ENCODE measurements at places on chromosomes 1 and 21.
A peak's percentile ranks its signal among the peaks of the same experiment; 100 is the strongest.

DNA sequence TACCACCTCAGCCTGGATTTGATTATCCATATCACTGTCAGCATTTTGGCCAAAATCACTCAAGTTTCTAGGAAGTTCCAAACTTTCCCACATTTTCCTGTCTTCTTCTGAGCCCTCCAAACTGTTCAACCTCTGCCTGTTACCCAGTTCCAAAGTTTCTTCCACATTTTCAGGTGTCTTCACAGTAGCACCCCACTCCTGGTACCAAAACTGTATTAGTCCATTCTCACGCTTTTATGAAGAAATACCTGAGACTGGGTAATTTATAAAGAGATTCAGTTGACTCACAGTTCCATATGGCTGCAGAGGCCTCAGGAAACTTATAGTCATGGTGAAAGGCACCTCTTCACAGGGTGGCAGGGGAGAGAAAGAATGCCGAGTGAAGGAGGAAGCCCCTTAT lies 39.4 kb downstream of the STXBP3 start:
- no peak overlapping the region for H3K4me3 ChIP-seq
- H3K27me3 ChIP-seq, result no peaks in the 10 kb centered on the region
- no peak for DNase-seq
- H3K36me3 ChIP-seq, result peaks cover 58% of the 10 kb centered on the region
- H3K4me1 ChIP-seq, result no peaks in the 10 kb centered on the region

DNA sequence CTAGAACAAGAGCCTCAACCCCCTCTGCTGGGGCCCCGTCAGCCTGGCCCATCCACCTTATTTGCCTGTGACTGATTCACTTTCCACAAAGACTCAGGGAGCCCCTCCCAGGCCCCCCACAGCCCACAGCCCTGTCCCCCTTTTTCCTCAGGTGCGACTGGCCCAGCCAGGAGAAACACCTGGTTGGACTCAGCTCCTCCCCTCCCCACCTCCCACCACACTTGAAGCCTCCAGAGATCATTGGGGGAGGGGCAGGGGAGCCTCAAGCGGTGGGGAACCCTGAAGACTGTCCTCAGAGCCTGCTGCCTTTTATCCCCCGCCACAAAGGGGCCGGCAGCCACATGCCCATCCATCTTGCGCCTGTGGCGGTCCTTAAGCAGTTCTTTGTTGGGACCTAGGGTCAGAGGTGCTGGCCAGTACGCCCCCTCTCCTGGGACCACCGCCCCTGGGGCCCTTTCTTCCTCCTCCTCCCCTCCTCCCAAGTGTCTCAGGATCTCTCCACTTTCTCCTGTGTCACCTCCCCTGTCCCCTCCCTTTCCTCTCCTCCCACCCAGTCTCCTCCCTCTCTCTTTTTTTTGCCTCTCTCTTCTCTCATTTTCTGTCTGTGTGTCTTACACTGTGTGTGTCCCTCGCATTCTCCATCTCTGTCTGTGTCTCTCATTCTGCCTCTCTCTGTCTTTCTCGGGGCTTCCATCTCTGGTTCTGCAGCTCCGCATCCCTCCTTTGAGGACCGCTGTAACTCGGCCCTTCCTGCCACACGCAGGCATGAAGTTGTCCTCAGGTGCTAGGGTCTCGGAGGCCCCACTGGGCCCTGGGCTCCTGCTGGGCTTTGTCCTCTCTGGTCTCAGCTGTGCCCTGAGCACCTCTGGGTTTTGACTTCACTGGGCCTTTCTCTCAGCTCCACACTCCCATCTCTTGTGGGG lies 12.2 kb downstream of the CRABP2 start:
- no peaks in the 10 kb centered on the region for H3K27me3 ChIP-seq
- no peak overlapping the region for H3K4me3 ChIP-seq
- peak; percentile 82 for DNase-seq
- peaks cover 44% of the 10 kb centered on the region for H3K4me1 ChIP-seq
- H3K36me3 ChIP-seq, result no peaks in the 10 kb centered on the region

- H3K36me3 ChIP-seq, result no peaks in the 10 kb centered on the region
- H3K27ac ChIP-seq, result no peak overlapping the region
- H3K27me3 ChIP-seq, result no peaks in the 10 kb centered on the region
- DNase-seq, result no peak
These were observed 1301.4 kb downstream of the PLA2G4A start for GRCh38 chr1:188129856-188130838.

DNA sequence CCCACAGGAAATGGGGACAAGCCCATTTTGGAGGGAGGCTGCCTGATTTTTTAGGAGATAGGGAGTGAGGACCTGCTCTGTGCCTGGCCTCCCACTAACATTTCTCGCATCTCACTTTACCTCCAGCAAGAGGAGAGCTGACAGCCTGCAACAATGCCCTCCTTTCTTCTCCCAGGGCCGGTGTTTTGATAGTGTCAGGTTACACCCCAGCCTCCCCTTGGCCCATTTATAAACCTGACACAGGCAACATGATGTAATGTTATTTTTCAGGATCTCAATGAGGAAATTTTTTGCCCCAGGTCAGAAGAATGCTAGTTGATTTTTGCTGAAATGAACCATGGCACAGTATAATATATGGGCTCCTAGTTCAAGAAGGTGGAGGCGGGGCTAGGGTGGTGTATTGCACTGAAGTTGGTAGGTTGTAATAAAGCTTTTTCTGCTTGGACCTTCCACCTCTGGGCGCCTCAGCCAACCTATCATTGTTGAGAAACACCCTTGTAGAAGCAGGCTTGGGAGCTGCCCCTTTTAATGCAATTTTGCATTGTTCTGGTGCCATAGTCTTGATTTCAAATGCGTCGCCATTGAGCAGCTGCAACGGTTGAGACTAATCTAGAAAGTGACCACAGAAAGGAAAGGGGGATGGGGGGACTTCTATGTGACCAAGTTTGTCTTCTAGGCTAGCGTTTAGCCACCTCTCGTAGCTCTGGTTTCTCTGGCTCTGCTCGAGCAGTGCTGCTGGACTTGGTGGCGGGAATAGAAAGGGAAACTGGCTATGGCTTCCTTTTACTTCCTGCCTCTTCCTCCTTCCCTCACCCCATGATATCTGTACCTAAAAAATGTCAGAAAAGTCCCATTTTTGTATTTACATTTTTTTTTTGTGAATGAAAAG lies 53.0 kb downstream of the PBX1 start:
- DNase-seq, result peak; percentile 74
- no peak overlapping the region for H3K4me3 ChIP-seq
